ENCODE measurements at places on chromosomes 12 and 14. TPM values are rescaled to one million over a fixed set of nuclear protein-coding genes. Genes with fewer than 3 reads are reported as not detected.

The IRAK3 gene
- total RNA-seq = 0.27 TPM

The OR4Q3 gene
- not detected for total RNA-seq

The POTEG gene
- total RNA-seq = not detected

The TMCC3 gene
- total RNA-seq = 1.6 TPM

The TAS2R10 gene
- 1.4 TPM for total RNA-seq

The NTN4 gene
- total RNA-seq = 7.6 TPM

The DLK1 gene
- 7.4 TPM for total RNA-seq

The SLC7A8 gene
- total RNA-seq = 2.3 TPM

The SPTB gene
- total RNA-seq = 1.6 TPM

The TAS2R8 gene
- total RNA-seq = not detected

The FAM186B gene
- total RNA-seq = 3.0 TPM

The CCDC197 gene
- total RNA-seq = not detected

The MUCL1 gene
- not detected for total RNA-seq

The PRKD1 gene
- 0.25 TPM for total RNA-seq
